ENCODE measurements at places on chromosomes 12 and 14.
A peak's percentile ranks its signal among the peaks of the same experiment; 100 is the strongest.

GRCh38 chr14:43803076-43803689 is 703.9 kb downstream of the FSCB start:
- DNase-seq = no peak

DNA sequence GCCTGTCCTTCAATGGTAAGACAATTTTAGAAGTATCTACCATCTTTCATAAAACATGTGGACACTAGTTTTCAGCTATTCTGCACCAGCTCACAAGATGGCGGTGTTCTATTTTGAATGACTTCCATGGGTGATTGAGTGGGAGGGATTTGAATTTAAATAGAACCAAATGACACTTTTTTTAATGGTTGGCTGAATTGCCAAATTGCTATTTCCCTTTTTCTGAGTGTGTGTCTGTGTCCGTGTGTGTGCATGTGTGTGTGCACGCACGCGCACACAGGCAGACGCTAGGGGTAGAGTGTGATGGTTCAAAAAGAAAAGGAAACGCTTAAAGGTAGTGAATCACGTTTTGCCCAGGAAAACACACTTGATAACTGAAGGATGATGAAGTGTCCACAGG is 362.6 kb downstream of the DAD1 start:
- DNase-seq = peak; percentile 36

DNA sequence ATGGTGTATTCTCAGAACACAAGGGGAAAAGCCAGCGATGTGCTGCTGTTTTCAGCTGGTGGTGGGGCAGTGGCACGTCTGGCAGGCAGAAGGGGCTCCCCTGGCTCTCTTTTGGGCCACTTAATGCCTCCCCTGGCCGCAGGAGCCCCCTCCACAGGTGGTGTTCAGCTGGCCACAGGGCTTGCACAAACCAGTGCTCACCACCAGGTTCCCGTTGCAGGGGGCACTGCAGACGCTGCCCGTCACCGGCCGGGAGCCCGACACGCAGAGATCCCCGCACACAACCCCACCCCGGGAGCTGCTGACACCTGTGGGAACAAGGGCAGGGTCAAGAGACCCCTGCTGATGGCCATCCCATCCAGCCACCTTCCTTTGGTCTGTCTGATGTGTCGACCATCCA is 6.7 kb downstream of the KRT83 start:
- no peak for DNase-seq

DNA sequence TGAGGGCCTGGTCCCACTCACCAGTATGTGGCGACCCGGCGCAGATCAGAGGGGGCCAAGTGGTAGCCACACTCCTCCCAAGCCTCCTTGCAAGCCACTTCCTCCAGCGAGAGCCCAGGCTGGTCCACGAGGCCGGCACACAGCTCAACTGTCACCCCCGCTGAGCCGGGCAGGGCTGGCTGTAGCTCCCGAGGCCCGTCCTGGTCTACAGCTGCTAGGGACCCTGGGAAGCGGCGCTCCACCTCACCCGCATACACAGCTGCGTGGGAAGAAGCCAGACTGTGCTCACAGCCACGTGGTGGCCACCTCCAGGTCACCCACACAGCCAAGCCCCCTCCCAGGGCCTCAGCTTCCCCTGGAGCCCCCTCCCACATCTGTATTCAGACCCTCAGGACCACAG is 4.6 kb downstream of the NUDT14 start:
- DNase-seq = no peak

GRCh38 chr14:96079066-96079465 is 39.9 kb downstream of the C14orf132 start:
- no peak for DNase-seq
